ENCODE measurements at places on chromosomes 1 and 21.

GRCh38 chr1:47738560-47739182 lies 258.5 kb downstream of the TRABD2B start:
- DNase-seq: peak; percentile 23

DNA sequence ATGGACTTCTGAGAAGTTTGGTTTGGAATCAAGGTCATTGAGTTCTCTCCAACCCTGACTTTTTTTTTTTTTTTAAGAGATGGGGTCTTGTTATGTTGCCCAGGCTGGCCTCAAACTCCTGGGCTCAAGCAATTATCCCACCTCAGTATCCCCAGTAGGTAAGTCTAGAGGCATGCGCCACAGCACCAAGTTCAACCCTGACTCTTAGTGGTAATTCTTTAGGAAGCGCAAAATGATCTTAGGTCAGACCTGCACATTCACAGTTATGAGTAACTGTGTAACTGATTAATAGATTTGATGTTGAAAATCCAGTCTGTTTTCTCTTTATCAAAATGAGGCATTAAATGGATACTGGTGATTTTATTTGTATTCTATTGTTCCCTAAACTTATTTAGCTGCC lies 95.9 kb downstream of the GREM2 start:
- DNase-seq: no peak

- no peak for DNase-seq
These were observed 5.5 kb downstream of the SGIP1 start for GRCh38 chr1:66539491-66539890.

- no peak for DNase-seq
These were observed 275.6 kb upstream of the ADGRL2 start for GRCh38 chr1:81525085-81525484.

DNA sequence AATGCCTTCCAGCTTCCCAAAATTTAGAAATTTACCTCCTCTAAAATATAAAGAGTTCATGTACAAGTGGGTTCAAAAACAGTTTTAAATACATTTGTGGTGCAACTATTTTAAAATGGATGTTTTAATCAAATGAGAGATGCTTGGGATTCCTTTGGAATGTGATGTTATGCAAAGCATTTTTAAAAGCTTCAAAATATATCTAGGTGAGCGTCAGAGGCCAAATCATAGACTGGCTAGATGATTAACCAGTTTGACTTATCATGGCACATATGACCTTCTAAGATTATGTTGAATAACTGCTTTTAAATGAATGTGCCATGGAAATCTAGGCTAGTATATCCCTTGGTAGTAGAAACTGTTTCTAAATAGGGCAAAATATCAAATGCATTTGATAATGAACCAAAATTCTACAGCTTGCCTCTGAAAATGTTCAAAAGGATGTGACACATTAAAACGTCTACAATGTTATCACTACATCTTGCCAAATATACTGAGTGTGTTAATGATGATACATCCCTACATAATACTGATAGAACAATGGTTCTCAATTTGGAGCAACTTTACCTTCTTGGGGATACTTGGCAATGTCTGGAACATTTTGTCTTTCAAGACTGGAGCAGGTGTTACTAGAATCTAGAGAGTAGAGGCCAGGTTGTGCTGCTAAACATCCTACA lies 650.9 kb upstream of the ADGRL2 start:
- no peak for DNase-seq

DNA sequence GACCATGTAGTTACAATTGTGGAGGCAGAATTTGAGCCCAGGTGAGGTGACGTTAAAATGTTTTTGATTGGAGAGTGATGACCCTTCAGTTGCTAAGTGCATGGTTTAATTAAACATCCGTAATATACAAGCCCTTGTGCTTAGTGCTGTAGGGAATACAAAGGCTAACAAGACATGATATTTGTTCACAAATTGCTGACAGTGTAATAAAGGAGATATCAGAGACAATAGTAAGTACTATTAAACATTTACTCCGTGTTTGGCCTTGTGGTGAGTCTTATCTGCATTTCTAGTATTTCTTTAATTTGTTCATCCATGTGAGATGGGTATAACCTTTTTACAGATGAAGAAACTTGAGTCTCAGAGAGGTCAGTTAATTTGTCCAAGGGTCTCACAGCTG lies 37.9 kb downstream of the RLF start:
- no peak for DNase-seq

DNA sequence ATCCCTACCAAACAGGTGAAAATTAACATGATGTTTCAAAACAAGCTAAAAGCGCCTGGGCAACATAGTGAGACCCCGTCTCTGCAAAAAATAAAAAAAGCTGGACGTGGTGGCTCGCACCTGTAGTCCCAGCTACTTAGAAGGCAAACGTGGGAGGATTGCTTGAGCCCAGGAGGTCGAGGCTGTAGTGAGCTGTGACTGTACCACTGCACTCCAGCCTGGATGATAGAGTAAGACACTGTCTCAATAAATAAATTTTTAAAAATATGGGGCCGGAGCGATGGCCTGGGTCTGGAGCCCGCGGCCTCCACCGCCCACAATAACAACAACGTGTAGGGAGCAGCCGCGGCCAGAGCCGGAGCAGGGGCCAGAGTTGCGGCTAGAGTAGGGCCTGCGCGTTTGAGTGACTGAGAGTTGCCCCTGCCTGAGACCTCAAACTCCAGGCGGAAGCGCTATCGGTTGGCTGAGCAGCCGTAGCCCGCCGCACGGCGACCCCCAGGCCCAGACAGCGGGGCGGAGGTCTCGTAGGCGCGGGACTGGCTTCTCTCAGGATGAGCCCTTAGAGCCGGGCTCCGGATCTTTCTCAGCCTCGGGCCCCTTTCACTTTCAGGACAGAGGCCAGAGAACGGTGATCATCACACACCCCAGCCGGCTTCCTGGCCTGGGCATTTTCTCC lies 41.4 kb downstream of the ZMYM1 start:
- no peak for DNase-seq

- no peak for DNase-seq
These were observed 23.1 kb downstream of the DYRK3 start for GRCh38 chr1:206658264-206658980.

DNA sequence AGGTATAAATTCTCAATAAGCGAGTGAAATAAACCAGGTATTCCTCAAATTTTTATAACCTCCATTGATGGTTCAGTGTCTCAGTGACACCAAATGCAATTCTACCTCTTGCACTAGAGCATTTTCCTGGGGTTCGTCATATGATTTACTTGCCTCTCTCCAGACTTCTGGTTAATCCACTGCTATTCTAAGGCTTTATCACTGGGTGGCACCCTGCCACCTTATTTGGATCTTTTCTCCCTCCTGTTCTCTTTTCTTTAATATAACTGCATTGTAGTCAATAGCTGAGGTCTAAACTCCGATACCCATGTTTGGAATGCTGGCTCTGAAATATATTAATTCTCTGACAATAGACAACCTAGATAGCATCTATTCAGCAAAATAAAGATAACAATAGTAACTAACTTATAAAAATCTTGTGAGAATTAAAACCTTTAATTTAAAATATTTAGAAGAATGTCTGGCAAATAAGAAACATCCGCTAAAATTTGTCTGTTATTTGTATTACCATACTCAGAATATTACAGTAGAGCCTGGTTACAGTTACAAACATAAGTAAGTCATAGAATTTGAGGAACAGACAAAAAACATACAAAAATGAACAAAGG lies 436.4 kb downstream of the PLA2G4A start:
- DNase-seq: peak; percentile 90

GRCh38 chr1:51651552-51651942 lies 34.7 kb downstream of the OSBPL9 start:
- DNase-seq: no peak

GRCh38 chr1:59404796-59405195 lies 107.9 kb downstream of the FGGY start:
- DNase-seq: no peak

GRCh38 chr21:36990508-36991205 lies 15.8 kb upstream of the RIPPLY3 start:
- no peak for DNase-seq

DNA sequence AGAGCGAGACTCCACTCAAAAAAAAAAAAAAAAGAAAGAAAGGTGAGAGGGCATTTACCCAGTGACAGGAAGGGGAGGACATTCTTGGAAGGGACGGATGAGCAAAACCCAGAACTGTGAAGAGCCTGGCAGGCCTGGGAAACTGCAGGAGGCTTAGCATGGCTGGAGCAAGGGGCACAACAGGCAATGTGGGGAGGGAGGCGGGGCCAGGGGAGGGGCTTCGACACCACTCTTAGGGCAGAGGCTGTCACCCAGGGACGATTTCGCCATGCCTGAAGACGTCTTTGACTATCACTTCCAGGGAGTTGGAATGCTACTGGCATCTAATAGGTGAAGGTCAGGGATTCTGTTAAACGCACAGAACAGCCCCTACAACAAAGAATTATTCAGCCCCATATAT lies 184.0 kb downstream of the HUNK start:
- no peak for DNase-seq

DNA sequence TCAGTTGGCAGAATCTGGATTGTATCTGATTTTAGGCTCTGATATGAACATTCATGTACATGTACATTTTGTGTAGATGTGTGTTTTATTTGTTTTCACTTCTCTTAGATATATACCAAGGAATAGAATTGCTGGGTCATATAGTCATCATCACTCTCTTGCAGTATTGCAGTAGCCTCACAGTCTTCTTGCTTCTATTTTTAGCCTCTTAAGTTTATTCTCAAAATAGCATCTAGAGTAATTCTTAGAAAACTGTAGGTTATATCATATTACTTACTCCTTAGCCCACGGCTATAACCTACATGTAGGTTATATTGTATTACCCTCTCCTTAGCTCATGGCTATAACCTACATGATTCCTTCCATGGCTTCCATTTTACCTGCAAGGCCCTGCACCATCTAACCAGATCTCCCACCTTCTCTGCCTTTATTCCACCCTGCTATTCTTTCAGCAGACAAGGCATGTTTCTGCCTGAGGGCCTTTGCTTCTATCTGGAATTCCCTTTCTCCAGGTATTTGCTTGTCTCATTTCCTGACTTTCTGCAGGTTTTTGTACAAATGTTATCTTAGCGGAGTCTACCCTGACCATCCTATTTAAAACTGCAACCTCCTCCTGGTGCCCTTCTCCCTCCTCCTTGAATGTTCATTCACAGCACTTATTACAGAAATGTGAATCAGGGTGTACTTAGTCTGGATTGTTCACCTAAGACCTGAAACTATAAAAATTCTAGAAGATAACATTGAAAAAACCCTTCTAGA lies 109.0 kb upstream of the ETV3 start:
- DNase-seq: no peak

- DNase-seq: no peak
These were observed 12.9 kb downstream of the PIGM start for GRCh38 chr1:160018900-160019299.

DNA sequence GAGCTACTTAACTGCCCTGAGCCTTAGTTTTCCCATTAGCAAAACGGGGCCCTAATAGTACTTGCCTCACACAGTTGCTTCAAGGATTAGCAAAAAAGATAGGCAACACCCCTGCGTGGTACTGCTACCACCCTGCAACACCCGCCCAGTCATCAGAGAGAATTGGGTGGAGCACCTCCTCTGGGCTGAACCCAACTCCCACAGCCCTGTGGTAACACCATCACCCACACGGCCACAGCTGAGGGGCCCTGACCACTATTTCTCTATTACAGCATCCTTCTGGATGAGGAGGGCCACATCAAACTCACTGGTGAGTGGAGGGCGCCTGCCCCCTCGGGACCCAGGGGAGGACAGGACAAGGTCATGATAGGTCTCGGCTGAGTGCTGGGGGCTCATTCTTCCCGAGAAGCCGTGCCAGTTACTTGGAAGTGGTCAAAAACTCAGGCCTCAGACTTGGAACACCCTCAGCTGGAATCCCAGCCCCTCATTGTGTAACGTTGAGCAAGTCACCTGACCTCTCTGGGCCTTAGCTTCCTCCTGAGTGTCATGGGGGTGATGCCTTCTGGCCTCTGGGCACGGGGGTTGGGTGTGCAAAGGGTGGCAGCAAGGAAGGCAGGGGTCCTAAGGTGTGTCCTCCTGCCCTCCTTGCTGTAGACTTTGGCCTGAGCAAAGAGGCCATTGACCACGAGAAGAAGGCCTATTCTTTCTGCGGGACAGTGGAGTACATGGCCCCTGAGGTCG lies 24.6 kb downstream of the RPS6KA1 start:
- DNase-seq: no peak

GRCh38 chr1:201019321-201019977 lies 4.1 kb downstream of the KIF21B start:
- no peak for DNase-seq

DNA sequence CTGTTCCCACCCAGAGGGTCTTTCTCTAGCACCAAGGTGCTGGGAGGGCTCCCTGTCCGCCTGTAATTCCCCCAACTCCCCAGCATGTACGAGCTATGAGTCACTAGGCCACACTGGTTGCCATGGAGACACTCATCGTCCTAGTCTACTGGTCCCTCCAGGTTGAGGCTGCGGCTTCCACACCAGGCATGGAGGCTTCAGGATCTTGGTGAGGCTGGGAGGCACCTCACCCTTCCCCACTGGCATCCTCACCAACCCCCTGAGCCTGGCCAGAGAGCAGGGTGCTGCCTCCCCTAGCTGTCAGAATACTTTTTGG lies 75.6 kb upstream of the KAZN start:
- no peak for DNase-seq

DNA sequence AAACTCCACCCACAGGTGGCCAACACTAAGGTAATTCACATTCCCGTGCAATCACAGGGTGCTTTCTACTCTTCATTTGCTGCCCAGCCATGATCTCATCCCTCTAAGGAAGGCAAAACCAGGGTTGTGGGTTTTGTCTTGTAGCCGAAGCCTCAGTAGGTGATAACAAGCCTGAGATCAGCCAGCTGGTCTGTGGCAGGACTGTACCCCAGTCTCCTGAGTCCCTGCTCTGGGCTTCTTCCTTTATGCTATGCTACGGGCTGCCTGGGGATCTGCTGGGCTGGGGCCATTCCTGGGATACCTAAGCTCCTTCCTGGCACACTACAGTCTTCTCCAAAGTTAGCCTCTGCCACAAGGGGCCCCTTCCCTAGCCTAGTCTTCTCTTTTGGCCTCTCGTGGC lies 9.8 kb downstream of the PPFIA4 start:
- no peak for DNase-seq

GRCh38 chr1:114512595-114513280 lies 1.7 kb upstream of the TRIM33 start:
- DNase-seq: no peak

DNA sequence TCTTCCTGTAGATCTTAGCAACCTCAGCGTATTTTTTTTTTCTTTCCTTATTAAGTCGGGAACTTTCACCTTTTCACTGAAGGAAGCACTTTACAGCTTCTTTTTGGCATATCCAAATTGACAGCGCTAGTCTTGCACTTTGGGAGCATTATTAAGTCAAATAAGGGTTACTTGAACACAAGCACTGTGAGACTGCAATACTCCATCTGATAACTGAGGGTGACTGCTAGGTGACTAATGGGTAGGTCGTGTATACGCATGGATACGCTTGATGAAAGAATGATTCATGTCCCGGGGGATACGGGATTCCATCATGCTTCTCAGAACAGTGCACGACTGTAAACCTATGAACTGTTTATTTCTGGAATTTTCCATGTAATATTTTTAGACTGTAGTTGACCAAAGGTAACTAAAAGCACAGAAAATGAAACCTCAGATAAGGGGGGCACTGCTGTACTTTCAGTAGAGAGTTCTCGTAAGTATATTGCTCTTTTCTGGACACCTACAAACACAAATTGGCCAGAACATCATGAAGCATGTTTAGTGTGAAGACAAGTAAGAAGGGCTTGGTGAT lies 364.7 kb downstream of the SMYD3 start:
- no peak for DNase-seq

Measured in NCI-H2081 (cell line).